Hepatic stellate cell (primary cell): ENCODE measurements at places on chromosomes 4 and X.

DNA sequence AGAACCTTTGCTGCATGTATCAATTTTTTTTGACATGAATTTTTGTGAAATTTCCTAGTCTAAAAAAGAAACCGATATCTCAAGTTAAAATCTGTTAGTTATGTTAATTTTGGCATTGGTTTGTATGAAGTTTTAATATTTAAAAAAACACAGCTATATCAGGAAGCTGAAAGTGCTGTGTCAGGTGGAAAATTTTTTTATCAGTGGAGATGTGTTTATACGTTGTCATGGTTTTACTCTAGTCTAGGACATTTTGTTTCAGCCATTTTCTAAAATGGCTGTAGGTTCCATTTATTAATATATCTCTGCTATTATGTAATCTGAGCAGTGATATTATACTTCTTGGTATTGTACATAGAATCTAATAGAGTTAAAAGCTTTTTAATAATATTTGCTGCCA is 34.2 kb downstream of the OCRL start:
- DNase-seq, result no peak

- no peak for DNase-seq
These were observed 54.1 kb downstream of the RPS6KA3 start for GRCh38 chrX:20212486-20213089.

DNA sequence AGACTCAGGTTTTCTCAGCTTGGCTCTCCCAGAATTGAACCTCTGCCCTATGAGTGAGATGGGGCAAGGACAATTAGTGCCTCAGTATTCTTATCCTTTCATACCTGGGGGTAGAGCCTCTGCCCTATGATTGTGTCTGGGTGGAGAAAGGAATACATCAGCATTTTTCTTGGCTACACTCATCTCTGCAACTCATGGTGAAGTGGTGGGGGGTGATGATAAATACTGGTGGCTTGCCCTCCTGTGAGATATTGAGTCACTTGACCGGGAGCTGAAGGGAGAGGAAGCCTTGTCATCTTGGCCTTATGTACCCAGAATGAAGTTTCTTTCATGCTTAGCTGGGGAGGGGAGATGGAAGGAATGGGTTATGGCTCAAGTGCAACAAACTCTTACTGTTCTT is 71.3 kb upstream of the ENOX2 start:
- DNase-seq, result no peak

- DNase-seq, result no peak
These were observed 396.8 kb downstream of the TRAM1L1 start for GRCh38 chr4:116688536-116688935.

GRCh38 chr4:37236165-37236564 is 8.4 kb upstream of the NWD2 start:
- DNase-seq, result no peak

- DNase-seq, result no peak
These were observed 1316.9 kb upstream of the TENM3 start for GRCh38 chr4:180926277-180926676.

DNA sequence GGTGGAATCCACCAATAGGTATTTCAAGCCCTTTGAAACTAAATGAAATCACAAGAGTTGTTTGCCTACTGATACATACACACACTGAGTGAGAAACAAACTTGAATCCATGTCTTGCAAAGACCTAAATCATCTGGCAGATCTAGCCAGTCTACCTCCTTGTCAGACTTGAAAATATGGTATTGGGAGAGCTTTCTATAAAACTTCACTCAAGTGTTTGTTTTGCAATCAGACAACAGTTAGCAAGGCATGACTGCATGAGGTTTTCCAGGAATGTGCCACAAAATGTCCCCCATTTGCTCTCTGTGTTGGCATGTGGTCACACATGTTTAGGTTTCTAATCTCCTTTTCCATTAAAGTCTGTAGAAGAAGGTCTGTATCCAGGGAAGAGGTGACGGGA is 52.4 kb downstream of the MAP3K15 start:
- no peak for DNase-seq

DNA sequence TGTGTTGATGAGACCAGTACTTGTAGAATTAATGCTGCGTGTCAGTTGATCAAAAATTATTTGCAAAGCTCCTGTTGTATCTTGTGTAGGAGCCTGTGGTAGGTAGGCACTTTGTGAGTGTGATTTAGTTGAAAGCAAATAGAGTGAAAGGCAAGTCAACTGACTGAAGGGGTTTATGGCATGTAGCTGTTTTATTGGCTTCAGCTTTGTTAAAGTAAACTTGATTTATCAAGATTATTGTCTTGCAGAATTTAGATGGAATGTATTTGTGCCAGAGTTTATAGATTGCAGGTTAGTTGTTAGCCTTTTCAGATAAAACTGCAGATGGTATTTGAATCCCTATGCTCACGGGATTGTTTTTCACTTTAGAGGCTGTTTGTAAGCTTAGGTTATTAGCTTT is 128.0 kb downstream of the FRAS1 start:
- no peak for DNase-seq

DNA sequence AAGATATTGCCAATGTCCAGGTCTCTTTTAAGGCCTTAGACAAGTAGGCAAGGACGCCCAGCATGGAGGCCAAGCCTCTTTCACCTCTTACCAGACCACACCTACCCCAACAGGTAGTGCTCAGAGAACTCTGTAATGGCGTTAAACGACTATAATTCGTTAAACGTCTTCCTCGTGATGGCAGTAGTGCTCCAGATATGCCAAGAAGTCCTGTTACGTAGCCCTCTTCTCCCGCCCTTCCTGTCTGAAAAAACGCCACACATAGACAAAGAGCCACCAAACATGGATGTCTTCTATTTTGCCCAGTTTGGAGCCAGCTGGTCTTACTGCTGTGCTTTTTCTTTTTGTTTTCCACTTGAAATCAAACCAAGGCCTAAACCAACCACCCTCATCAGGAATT is 190.7 kb downstream of the OR13H1 start:
- DNase-seq, result peak; percentile 23

DNA sequence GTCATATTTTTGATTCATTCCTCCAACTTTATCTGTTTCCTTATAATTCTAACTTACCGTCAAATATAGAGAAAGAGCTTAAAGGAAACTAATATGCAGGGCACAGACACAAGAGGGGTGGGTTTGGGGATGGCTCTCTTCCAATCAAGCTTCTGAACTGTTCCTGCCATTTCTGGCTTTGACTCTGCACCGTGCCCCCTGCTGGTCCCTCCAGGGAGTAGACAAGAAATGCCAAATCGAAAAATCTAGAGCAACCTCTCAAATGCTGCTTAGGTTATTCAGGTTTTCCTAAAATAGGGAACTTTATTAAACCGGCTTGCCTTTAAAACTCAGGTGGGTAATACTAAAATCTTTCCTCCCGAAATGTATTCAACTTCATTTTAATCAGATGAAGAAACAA is 39.8 kb upstream of the VCX3A start:
- DNase-seq, result no peak

GRCh38 chrX:71532078-71532752 is 689 bp upstream of the OGT start:
- DNase-seq, result no peak

DNA sequence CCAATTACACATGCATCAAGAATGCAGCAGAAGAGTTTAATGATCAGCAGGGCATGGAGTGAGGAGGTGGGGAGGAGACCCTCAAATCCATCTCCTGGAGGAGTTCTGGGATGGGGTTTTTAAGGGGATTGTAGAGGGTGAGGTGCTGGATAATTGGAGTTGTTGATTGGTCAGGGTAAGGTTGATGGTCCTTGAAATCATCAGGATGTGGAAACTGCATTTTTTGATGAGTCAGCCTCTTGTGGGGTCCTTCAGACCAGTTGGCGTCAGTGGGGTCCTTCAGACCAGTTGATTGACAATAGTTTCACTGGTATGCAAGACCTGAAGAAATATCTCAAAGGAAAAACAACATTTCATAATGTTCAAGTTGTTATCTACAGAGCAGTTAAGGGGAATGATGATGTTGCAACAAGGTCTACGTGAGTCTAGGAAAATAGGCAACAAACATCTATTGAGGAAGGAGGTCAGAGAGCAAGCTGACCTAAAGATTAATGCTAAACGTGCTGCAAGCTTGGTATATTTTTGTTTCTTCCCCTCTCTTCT is 88.3 kb downstream of the NRK start:
- no peak for DNase-seq

- no peak for DNase-seq
These were observed 12.2 kb downstream of the UCP1 start for GRCh38 chr4:140556372-140557085.

GRCh38 chrX:2183193-2183725 is 317.5 kb downstream of the DHRSX start:
- no peak for DNase-seq

GRCh38 chrX:20664774-20665173 is 398.1 kb upstream of the RPS6KA3 start:
- no peak for DNase-seq

GRCh38 chr4:94452476-94453371 is 982 bp downstream of the PDLIM5 start:
- peak; percentile 58 for DNase-seq

DNA sequence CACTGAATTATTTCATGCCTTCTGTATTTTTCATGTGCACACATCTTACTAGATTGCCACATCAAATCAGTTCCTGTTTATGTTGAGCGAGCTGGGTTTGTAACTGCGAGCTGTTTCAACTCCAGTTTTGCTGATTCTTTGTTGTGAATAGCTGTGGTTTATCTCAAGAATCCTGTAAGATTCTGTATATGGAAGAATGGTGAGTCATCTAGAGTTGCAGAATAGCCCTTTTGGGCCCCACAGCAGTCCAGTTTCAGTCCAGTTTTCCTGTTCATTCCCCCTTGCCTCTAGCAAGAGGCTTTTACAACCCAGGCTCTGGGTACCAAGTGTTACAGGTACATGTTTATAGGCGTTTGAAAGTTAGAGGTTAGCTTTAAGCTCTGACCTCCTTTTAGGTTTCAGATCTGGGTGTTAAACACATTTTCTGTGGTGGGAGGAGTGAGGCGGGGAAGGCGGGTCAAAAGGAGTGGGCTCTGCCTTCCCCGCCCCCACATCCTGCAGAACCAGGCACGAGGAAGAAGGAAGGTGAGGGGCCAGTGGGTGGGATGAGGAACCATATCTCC is 32.7 kb downstream of the TBC1D14 start:
- DNase-seq, result peak; percentile 94
